ENCODE measurements at places on chromosomes 5 and 9.

GRCh38 chr5:72621576-72621975 is 114.4 kb upstream of the ZNF366 start:
- DNase-seq = no peak

DNA sequence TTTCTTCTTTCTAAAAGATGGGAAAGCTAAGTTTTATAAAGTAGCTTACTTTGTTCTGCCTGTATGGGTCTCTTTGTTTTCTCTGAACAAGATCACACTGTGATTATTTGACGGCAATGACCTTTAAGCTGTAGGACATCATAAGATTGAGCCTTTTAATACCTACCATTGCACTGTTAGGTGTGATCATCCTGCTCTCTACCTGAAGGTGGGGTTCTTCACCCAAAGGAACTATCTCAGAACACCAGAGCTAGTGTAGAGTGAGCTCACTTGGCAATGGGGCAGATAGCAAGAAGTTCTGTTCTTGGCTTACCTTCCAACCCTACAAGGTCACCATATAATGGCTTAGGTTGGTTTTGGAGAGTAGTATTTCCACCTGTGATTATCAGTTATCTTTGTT is 200.2 kb downstream of the SPATA31D1 start:
- no peak for DNase-seq

DNA sequence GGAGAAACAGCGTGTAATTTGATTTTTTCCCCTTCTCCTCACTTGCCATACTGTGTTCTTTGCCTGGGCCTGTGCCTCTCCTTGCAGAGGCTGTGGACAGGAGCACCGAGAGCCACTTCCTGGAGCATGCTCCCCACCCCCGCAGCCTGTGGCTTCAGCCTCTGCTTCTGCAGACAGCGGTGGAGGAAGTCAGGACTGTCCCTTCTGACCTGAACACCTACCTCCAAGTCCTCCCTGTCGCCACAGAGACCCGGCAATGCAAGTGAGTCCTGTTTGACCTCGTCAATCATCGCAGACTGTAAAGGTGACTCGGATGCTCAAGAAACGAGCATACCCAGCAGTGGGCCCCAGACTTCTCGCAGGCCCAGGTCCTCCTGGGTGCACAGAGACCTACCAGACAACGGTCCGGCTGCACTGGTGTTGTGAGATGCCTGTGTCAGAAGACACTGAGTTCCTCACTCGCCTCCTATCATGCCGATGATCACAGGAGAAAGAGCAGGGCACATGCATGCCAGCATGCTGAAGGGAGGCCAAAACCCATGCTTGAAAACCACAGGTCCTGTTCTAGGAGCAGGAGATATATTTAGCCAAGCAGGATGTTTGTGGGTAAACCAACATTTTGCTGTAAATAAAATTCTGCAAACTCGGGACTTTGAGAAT is 198.8 kb downstream of the AUH start:
- no peak for DNase-seq

DNA sequence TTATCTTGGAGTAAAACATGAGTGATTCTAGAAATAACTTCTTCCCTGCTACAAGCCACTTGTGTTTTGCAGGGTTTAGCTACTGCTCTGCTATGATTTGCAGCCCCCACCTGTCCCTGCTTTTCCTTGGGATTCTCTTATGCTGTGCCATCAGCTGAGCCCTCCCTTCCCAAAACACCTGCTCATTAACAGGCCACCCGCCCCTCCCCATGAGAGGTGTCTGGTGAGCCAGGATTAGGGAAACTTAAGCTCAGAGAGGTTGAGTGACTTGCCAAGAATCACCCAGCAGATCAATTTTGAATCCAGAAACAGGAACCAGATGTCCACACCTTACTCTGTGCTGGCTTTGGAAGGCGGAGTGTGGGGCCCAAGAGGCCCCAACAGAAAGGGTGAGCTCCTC is 111.7 kb upstream of the CXCL14 start:
- no peak for DNase-seq

DNA sequence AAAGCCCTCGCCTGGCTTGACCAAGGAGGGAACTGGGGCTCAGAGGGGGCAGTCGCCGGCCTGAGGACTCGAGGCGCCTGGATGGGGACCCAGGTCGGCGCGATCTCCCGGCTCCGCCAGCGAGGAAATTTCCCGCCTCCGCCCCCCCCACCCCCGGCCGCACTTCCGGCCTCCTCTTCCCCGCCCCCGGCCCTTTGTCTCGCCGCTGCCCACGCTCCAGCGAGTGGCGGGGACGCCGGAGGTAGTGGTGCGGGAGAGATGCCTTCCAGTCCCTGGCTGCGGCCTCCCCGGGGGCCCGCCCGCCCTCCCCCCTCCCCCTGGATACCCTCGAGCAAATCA is 448 bp upstream of the GPRIN1 start:
- DNase-seq = no peak

DNA sequence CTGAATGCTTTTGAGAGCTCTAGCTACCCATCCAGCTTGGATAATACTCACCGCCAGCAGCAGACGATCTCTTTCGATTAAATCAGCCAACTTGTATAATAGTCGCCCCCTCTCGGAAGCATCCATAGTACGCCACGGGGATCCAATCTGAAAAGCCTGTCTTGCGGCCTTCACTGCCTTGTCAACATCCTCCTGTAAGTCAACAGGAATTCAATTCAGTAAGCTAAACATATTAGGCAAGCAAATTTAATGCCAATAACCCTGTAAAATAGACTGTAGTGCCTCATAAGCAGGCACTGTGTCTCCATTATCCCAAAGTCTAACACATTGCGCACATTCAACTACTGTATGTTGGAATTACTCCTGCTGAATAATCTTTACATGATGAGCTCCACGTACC is 22.0 kb downstream of the ALDH1A1 start:
- DNase-seq = no peak

GRCh38 chr9:16179566-16179965 is 626.7 kb downstream of the CCDC171 start:
- DNase-seq = no peak

DNA sequence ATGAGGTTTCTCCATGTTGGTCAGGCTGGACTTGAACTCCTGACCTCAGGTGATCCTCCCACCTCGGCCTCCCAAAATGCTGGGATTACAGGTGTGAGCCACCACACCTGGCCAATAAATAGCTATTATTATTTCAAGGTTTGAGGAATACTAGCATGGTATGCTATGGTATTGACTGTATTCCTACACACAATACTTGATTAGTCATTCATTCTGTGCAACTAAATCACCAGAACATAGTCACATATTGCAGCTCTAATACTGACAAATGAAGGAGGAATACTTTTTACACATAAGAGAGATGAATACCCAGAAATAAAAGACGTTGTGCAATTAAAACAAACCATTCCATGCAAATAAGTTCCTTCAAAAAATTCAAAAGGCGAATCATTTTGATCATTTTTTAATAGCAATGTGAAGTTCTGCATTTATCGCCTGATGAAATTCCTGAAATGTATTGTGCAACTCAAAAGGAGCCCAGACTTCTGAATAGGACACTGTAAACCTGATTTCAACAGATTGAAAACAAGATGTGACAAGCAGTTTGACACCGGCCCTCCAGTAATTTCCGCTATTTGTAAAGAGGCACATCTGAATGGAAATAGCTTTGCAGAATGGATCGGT is 687.4 kb upstream of the SEMA6A start:
- no peak for DNase-seq

DNA sequence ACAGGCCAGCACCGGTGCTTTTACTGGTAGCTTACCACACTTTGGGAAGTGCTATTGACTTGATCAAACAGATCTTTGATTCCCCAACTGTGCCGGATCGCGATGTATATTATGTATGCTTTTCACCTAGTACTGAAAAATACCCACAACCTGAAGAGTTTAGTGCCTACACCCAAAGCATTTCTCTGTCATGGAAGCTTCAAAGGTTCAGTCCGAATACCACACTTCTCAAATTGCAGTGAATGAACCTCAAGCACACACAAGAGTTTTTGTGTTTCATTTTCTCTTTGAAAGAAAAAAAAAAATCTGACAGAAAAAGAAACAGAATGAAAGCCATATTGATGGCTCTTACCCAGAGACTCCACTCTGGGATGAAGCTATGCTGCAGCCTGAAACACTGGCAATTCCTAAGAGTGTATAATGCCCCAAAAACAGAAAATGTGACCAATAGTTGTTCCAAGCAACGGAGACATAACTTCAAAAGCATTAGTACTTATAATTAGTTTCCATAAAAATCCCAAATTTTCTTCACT is 100.9 kb downstream of the EBF1 start:
- DNase-seq = no peak

DNA sequence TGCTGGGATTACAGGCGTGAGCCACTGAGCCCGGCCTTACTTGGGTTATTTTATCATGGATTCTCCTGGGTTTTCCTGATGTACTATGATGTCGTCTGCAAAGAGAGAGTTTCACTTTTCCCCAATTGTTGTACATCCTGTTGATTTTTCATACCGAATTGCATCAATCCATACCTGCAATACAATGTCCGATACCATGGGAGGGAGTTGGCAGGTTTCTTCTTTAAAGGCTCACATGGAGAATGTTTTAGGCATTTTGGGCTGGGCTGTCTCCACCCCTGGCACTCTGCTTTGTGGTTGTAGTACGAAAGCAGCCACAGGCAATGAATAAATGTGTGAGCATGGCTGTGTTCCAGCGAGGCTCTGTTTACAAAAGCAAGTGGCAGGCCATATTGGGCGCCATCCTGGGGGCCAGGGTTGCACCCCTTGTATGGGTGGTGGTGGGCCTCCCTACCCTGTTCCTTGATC is 35.1 kb upstream of the EXOC3 start:
- no peak for DNase-seq

DNA sequence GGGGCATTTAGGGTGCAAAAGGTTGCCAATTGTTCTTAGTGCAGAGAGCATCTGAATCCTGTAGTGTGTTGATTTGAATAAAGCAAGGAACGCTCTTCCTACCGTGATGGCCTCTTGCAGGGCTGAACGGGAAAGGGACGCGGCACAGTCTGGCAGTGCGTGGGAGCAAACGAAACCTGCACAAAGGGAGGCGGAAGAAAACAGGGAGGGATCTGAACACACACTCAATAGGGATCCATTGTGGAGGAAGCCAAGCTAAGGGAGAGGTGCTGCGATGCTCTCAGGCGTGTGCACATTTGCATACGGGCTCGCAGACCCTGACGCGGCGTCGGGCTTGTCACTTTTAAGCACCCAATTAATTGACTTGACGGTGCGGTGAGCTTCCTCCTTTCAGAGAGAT is 414.0 kb upstream of the IRX1 start:
- DNase-seq = no peak

Data from neural crest cell (in vitro differentiated cells).